Stimulated activated naive CD4-positive, alpha-beta T cell (primary cell): ENCODE measurements at places on chromosomes 3 and 15.

DNA sequence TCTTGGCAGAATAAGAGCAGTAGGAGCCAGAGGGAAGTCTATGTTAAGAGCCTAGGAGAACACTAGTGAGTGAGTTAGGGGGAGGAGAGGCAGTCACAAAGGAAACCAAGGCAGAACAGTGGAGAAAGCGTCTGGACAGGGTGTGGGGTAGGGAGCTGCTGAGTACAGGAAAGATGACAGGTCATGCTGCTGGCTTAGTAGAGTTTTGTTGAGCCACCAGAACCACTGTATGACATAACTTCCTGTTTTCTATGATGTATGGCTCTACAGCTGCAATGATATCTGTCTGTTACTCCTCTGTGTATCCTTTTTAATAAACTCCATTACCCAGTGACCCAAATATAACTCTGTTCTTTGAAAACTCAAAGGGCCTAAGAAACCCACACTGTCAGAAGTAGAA is 10.6 kb upstream of the STT3B start:
- no peak for DNase-seq

GRCh38 chr15:58460872-58461271 is 29.1 kb downstream of the LIPC start:
- DNase-seq = no peak

- no peak for DNase-seq
Observed at GRCh38 chr15:41993472-41994170, 21.3 kb upstream of the EHD4 start.

- DNase-seq = no peak
Observed at GRCh38 chr15:87671289-87671688, 585.2 kb downstream of the NTRK3 start.

GRCh38 chr3:114939920-114940319 is 207.2 kb downstream of the ZBTB20 start:
- DNase-seq = no peak

DNA sequence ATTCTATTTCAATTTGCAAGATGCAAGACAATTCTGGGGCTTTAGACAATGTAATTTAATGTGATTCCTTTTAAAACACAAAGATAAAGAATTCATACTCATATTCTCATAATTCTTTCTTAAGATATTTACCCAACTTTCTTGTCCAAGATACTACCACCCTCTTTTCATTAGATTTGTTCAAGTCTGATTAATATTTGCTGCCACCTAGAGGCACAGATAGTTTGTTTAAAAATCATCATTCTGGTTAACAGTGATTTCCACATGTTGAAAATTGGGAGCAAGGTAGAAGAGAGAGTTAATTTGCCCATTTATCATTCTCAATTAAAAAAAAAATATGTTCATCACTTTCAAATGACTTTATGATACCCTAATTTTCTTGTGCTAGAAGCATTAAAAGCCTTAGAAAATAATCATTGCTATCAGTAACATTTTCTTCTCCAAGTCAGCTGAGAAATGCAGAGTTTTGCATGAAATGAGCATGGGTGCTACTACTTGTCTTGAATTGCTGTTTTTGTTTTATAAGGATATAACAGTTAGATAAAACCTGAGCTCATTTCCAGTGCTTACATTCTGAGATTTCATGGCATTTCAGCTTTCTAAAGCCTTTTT is 11.6 kb downstream of the TAMM41 start:
- DNase-seq = no peak

DNA sequence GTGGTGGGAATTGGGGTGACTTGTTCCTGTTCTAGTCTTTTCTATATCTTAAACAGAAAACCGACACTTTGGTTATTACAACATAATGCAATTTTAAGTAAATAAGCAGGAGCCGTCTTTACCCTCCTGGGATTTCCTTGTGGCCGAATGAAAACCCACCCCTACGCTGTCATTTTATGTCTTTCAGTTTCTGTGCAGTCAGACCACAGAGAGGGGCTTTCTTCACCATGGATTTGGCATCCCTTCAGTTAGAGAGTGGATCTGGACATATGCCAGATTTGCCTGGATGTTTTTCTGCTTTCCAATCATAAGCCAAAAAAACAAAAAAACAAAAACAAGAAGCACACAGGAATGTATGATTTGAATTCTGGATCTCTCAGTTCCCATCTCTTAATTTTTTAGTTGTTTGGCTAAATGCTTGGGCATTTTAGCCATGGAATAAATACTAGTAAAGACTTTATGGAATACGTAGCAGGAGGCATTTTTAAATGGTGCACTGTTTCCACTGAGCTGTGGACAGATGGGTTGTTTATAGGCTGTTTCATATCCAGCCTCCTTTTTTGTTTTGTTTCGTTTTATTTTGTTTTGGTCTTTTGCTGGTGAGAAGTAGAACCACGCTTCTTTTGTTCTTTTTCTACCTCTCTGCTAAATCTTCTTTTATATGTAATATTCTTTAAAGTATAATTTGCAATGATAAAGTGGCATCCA is 272.9 kb downstream of the FEZF2 start:
- no peak for DNase-seq

DNA sequence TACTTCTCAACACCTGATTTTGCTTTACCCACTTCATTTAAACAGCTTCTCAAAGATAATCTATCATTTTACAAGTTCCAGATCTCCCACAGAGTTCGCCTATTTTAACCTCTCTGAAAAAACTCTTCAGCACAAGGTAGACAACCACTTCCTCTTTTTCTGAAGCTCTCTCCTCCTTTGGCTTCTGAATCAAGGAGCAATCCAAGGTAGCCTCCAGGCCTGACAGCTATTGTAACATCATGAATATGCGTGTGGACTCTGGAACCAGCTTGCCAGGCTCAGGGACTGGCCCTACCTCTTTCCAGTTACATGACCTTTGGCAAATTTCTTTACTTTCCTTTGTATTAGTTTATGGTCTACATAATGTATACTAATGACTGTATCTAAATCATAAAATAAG is 405.9 kb upstream of the ZNF385D start:
- DNase-seq = no peak

DNA sequence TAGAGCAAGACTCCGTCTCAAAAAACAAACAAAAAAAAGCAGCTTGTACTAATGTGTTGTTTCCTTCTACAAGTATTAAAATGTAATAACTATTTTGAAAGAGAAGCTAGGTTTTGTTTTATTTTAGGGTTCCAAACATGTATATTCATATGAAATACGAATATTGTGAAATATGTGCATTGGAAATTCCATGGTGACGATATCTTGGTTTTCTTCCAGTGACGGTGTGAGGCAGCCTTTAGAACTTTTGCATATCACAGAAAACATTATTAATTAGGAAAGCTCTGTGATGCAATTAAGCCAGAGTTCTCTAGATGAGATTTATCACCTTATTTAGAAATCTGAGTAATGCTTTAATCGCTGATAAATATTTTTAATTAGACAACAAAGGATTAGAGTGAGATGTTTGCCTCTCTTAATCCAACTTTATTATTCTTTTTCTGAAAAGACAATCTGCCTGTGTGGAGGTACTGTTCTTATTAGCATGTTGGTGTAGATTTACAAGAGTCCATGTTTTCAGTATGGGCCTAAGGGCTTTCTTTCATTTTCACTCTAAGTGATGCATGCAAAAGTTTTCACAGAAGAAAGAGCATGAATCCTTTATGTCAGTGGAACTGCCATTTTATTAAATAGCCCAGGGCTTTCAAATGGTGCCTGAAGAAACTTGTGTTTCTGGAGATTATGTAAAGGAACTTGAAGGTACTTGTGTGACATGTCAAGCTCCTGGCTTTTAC is 37.7 kb upstream of the SAMMSON start:
- DNase-seq = no peak

- DNase-seq = no peak
Observed at GRCh38 chr3:189458528-189458927, 172.7 kb upstream of the TP63 start.

DNA sequence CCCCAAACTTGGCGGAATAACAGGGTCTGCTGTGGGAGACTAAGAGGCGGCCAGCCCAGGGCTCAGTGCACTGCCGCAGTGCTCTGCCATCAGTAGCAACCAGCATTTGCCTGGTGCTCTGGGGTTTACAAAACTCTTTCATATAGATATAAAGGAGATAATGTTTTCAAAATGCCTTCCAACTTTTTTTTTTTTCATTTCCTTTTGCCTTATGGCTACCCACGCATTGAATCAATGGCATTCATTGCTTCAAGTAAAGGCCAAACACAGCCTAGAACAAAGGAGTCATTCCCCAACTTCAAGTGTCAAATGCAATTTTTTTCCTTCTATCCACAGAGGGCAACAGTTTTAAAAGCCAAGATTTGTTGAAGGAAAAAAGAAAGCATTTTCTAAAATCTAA is 11.6 kb upstream of the SLC24A5 start:
- no peak for DNase-seq

GRCh38 chr3:65713016-65713415 is 325.7 kb downstream of the MAGI1 start:
- DNase-seq = no peak

DNA sequence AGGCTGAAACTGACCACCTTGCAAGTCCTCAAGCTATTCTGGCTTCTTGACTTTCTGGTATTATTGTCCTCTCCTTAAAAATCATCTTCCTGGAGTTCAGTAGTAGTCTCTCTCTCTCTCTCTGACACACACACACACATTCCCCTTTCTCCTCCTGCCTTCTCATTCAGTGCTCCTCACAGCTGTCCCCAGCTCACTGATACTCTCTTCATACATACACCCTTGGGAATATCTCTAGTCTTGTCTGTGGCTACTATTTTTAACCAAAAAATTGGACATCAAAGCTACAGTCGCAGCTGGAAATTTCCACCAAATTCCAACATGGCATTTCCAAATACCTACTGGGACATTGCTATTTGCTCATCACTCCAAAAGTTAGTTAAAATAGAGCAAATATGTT is 178.9 kb downstream of the ECT2 start:
- DNase-seq = no peak

DNA sequence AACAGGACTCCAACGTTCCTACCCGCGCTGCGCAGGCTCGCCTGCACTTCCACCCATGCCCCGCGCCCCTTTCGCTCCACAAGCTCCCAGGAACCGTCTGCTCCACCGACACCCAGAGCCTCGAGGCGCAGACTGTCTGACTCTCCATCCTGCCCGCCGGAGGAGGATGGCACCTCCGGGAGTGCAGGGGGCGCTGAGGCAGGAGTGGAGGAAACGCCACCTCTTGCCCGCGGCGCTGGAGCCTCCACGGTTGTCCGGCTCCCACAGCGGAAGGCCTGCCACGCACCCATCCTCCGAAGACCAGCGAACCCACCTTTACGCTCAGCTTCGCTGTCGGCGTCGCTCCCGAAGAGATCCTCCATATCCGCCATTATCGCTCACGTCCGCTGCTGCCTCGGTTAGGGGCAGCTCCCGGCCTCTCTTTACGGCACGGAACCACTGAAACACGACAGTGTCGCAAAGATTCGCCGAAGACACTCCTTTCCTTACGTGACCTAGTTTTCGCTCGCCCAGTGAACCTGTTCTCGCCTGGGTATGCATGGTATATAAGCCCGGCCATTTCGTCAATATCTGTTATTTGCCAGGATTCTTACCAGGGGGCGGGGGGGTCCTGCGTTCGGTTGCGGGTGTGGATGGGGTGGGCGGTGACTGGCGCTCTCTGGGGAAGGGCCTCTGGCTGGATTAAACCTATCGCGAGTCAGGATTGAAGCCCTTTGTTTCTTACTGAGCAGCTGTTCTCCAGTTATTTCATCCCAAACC is at the start of gene LEO1:
Gene LEO1 (minus strand): TSS at position 404 of the 759 bp plus-strand sequence. CDS start 33 bp downstream, at position 371.
- peak; percentile 92 for DNase-seq

- peak; percentile 10 for DNase-seq
Observed at GRCh38 chr3:187005827-187006481, 75.6 kb downstream of the ST6GAL1 start.

DNA sequence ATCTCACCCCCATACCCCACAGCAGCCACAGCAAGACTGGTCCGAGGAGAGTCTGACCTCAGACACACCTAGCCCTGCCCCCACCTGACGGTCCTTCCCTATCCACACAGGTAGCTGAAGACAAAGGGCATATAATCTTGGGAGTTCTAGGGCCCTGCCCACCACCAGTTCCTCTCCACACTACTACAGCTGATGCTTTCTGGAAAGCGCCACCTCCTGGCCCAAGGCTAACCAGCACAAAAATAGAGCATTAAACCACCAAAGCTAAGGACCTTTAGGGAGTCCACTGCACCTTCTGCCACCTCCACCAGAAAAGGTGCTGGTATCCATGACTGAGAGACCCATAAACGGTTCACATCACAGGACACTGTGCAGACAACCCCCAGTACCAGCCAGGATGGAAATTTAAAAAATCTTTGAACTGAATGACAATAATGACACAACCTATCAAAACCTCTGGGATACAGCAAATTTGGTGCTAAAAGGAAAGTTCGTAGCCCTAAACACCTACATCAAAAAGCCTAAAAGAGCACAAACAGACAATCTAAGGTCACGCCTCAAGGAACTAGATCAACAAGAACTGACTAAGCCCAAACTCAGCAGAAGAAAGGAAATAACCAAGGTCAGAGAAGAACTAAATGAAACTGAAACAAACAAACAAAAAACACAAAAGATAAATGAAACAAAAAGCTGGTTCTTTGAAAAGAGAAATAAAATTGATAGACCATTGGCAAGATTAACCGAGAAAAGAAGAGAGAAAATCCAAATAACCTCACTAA is 122.1 kb upstream of the TPRG1 start:
- no peak for DNase-seq

- DNase-seq = no peak
Observed at GRCh38 chr3:79477242-79477641, 290.6 kb downstream of the ROBO1 start.

DNA sequence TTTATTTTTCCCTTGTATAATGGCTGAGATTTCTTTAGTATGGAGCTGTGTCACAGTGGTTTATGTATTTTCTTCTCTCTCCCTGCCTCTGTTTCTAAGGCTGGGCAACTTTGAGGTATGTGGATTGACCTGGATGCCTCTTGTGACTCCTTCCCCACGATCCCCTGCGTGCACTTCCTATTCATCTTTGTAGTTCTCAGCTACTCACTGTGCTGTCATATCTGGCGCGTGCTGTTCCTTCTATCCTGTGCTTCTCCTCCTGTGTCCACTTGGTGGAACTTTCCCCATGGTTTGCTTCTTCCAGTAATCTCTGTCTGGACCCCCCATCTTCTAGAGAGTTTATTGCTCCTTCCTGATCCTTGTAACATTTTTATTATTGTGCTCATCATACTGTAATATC is 97.3 kb downstream of the AKAP13 start:
- no peak for DNase-seq

DNA sequence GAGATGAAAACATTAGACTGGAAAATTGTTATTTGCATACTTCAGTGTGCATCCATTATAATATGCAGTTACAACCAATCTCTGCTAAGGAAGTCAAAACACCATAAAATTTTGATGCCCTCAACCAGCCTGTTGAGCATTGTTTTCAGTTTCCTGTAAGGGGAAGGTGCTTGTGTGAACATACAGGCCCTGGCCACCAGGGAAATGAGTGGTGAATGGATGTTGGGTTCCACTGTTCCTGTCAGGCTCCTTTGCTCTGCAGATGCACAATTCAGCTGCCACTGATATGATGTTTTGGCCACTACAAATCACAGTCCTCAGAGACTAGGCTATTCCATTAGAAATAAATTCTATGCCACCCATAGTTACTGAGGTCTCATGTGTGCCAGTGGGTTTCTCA is 184.6 kb downstream of the SYNPR start:
- no peak for DNase-seq
